Ascending aorta (tissue), 2 donors: ENCODE measurements at places on chromosomes 5 and 9. TPM values are rescaled to one million over a fixed set of nuclear protein-coding genes. Genes with fewer than 3 reads are reported as not detected.

The EQTN gene
- not detected for total RNA-seq

DNA sequence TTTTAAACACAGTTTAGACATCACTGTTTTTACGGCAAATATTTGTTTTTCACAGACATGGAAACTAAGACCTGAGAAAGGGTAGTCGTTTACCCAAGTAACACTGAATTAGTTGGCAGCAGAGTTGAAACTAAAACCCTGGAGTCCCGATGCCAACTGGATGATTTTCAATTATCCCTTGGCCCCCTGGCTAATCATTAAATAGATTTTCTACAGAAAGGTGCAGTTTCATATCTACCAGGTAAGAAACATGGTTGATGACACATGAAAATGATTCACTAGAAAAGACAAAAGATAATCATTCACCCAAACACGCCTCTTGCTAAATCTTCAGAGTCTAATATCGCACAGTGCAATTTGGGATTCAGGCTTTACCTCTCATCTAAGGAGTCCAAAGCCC lies 136.9 kb downstream of the SEMA5A start:
- no peak for DNase-seq

DNA sequence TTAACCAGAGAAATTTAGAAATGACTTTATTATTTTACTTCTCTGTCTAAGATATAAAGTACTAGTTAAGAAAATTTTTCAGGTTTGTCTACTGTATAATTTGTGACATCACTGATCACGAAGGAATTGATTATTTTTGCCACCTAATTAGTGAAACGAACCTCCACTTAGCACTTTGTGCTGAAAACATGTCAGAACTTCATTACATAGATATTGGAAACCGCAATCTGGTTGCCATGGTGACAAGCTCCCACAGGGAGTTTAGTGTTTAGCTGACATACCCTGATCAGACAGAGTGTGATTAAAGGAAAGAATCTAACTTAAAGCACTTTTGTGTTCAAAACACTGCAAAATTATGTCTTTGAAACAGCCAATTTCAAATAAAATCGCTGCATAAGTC lies 668.4 kb upstream of the CCNG1 start:
- no peak for DNase-seq

The ANKRD55 gene
- total RNA-seq = not detected

GRCh38 chr5:137412136-137412535 lies 87.0 kb downstream of the SPOCK1 start:
- DNase-seq = no peak

The SPINK13 gene
- not detected for total RNA-seq
